T-helper 22 cell (primary cell): ENCODE measurements at places on chromosomes 2 and 18.

GRCh38 chr2:121092095-121092494 lies 192.9 kb downstream of the TFCP2L1 start:
- DNase-seq: no peak

DNA sequence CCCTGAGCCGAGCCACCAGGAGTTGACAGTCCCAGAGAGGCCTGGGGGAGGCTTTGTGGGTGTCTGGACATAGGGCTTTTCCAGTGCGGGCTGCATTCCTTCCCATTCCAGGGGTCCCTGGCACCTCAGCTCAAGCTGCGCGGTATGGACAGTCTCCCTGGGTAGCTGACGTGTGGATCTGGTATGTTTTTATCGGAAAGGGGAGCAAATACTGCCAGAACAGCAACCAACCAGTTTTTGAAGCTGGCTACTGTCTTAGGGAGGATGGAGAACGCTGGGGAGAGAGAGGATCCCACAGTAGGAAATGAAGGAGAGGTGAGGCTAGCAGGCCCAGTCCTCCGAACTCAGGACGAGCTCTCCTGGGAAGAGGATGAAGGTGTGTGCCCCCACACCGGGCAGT lies 103.8 kb upstream of the APCDD1 start:
- DNase-seq: no peak

DNA sequence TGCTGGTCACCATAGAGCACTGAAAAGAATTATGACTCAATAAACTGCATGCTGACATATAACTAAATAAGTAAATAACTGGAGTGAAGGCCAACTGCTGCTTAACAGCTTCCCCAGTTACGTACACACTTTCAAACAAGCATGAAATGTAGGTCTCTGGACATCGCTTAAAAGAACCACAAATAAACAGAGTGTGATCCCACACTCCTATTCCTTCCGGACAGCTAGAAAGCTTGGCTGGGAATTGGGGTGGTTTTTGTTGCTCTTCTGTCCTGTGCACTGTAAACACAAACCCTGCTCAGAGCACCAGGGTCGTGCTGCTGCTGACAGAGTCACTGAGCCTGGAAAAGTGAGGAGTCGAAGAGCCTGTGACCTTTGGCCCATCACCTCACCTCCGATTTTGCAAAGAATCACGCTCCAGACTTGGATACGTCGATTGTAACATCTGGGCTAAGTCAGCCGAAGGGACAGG lies 162.7 kb upstream of the NT5C1B start:
- DNase-seq: no peak

DNA sequence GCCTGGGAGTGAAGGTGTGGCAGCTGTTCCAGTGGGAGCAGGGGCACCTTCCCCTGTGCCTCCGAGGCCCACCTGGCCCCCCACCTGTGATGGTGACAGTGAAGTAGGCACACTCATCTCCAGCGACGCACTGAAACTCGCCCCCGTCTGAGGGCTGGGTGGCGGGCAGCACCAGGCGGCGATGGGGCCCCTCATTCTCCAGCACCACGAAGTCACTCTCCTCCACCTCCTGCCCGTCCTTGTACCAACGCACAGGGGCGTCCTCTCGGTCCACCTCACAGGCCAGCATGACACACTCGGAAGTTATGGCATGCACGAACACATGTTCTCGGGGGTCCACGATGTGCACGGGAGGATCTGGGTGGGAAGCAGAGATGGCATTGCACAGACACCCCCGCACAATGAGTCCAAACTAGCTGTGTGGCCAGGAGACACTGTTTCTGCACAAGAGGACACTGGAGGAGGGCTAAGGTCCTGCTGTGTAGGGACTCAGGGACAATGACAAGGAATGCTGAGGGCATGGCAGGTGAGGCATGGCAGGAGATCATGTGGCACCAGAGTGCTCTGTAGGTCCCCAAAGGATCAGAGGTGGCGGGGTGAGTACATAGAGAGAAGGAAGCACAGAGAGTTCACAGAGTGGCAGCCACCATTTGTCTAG lies 7.9 kb downstream of the OBSL1 start:
- no peak for DNase-seq

GRCh38 chr2:30195016-30195415 lies 36.3 kb upstream of the LBH start:
- no peak for DNase-seq
